ENCODE measurements at places on chromosomes 6 and 20.

- H3K27ac ChIP-seq, result no peak overlapping the region
- H3K4me1 ChIP-seq, result no peaks in the 10 kb centered on the region
- no peak overlapping the region for H3K4me3 ChIP-seq
- DNase-seq, result no peak
- peaks cover 29% of the 10 kb centered on the region for H3K27me3 ChIP-seq
- H3K36me3 ChIP-seq, result no peaks in the 10 kb centered on the region
These were observed 22.4 kb downstream of the EDN3 start for GRCh38 chr20:59322585-59323454.

GRCh38 chr6:71745525-71745924 lies 140.8 kb upstream of the RIMS1 start:
- no peaks in the 10 kb centered on the region for H3K36me3 ChIP-seq
- H3K4me1 ChIP-seq, result no peaks in the 10 kb centered on the region
- no peak overlapping the region for H3K4me3 ChIP-seq
- no peaks in the 10 kb centered on the region for H3K27me3 ChIP-seq
- DNase-seq, result no peak

DNA sequence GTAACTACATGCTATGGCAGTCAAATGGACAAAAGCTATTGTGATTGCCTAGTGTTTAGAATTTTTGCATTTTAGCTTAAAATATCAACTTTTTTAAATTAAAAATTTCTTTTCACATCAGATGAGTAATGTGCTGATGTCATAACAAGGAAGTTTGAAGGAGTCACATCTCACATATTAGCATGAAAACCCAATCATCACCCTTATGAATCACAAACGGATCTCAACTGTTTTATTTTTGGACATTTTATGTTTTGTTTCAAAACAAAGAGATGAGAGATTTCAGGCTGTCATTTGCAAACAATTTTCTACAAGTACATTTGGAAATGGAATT lies 53.6 kb upstream of the TRERF1 start:
- H3K27ac ChIP-seq, result no peak overlapping the region
- DNase-seq, result no peak
- no peak overlapping the region for H3K4me3 ChIP-seq

DNA sequence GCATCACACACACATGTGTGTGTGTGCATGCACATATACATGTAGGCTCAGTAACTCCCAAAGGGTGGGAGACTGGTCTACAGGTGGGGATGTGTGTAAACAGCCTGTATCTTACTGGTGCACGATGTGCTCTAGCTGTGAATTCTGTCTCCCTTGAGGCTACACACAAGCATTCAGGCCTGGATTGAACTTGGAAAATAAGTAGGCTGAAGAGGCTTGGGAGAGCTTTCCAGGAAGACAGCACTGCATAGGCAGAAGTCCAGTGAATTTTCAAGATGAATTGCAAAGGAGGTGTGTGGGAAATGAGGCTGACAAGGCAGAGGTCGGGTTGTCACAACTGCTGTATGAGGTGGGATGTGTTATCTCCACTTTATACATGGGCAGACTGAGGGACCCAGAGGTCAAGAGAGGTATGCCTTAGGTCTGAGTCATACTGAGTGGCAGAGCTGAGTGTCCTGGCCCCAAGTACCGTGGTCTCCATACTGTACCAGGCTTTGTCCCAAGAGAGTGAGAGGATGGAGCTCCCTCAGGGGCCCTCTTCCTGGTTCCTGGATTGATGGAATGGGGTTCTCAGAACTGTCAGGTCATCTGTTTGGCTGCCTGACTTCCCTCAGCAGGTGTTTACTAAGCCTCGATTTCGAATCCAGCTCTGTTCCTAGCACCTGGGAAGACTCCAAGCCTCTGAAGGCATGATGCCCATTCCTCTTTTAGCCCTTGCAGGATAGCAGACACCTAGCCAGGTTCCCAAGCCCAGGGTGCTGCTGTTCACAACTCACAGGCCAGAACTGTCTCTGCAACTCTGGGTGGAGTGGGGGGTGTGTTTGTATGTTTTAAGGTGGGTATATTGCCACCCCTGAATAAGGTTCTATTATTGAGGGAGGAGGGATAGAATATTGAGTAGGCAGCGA lies 14.4 kb downstream of the SNPH start:
- H3K4me1 ChIP-seq, result peaks cover 5% of the 10 kb centered on the region
- H3K36me3 ChIP-seq, result no peaks in the 10 kb centered on the region
- H3K4me3 ChIP-seq, result no peak overlapping the region
- no peaks in the 10 kb centered on the region for H3K27me3 ChIP-seq
- DNase-seq, result no peak
- H3K27ac ChIP-seq, result no peak overlapping the region
